ENCODE measurements at places on chromosomes 7 and 10. TPM values are rescaled to one million over a fixed set of nuclear protein-coding genes. Genes with fewer than 3 reads are reported as not detected.

MYL10 gene
- polyA plus RNA-seq, result not detected

SLC13A1 gene
- polyA plus RNA-seq, result not detected

ZNF438 gene
- 4.0 TPM for polyA plus RNA-seq

LOXL4 gene
- 0.08 TPM for polyA plus RNA-seq

GPR37 gene
- not detected for polyA plus RNA-seq

SFTPA1 gene
- not detected for polyA plus RNA-seq

NKX2-3 gene
- not detected for polyA plus RNA-seq

MSRB2 gene
- 5.7 TPM for polyA plus RNA-seq

TUBAL3 gene
- polyA plus RNA-seq, result not detected

TAF6 gene
- polyA plus RNA-seq, result 31.5 TPM

SLC26A5 gene
- not detected for polyA plus RNA-seq

PIP gene
- polyA plus RNA-seq, result not detected

MSMB gene
- not detected for polyA plus RNA-seq

DGKB gene
- not detected for polyA plus RNA-seq

ALOX5 gene
- polyA plus RNA-seq, result 193 TPM

RNF32 gene
- polyA plus RNA-seq, result 3.9 TPM

AGBL3 gene
- polyA plus RNA-seq, result 1.3 TPM

MGAM2 gene
- polyA plus RNA-seq, result not detected

TMEM196 gene
- polyA plus RNA-seq, result not detected

FOXI2 gene
- not detected for polyA plus RNA-seq

TET1 gene
- 1.0 TPM for polyA plus RNA-seq

INMT gene
- not detected for polyA plus RNA-seq

PAXIP1 gene
- 2.9 TPM for polyA plus RNA-seq

MTG1 gene
- 51.8 TPM for polyA plus RNA-seq

CHN2 gene
- 3.0 TPM for polyA plus RNA-seq

EPC1 gene
- polyA plus RNA-seq, result 78.9 TPM

SH2D4B gene
- polyA plus RNA-seq, result not detected

ABCC2 gene
- polyA plus RNA-seq, result 0.33 TPM

NFKB2 gene
- 42.8 TPM for polyA plus RNA-seq

SYT15 gene
- polyA plus RNA-seq, result 0.45 TPM

EGR2 gene
- polyA plus RNA-seq, result 2.6 TPM

LRRC4 gene
- polyA plus RNA-seq, result not detected

SLC18A3 gene
- polyA plus RNA-seq, result not detected

CALN1 gene
- not detected for polyA plus RNA-seq

CSGALNACT2 gene
- 12.2 TPM for polyA plus RNA-seq

SPDYE5 gene
- polyA plus RNA-seq, result 0.24 TPM

ACTL6B gene
- polyA plus RNA-seq, result not detected

PKD2L1 gene
- polyA plus RNA-seq, result not detected

All from IgD-negative memory B cell (primary cell).